ENCODE measurements at places on chromosomes 2 and 18.
A peak's percentile ranks its signal among the peaks of the same experiment; 100 is the strongest.

DNA sequence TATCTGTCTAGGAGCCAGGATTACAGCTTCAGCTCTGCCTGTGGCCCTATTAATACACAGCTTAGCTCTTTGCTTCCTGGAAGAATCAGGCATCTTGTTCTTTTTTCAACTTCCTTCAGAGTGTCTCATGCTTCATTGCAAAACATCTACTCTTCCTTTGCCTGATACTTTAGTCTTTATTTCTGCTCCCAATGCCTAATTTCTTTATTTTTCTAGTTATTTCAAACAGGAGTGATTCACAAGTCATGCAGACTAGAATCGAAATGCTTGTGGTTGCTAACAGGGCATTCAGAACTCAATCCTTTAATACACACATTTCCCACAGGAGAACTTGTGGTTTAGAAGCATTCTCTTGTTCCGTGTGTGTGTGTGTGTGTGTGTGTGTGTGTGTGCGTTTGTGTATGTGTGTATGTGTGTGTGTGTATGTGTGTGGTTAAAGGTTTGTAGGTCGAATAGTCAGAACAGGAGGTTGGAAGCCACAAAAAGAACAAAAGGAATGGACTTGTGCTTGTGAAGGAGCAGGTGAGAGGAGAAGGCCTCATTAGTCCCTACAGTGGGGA is 28.3 kb upstream of the INSIG2 start:
- DNase-seq, result no peak

DNA sequence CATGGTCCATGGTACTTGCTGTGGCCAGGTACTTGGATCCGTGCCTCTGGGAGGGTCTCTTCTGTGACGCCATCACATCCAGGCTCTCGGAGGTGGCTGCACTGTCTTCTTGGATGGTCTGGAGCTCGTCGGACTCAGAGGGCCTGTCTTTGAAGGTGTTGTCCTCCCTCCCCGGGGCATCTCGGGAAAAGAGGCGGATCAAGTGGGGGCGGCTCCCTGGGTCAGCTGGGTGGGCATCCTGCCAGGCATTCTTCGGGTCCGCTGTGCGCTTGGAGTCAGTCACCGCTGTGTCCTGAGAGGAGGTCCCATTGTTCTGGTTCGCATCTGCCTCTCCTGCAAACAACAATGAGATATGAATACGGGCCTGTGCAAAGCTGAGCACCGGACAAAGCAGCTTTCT is 115.6 kb downstream of the MBP start:
- no peak for DNase-seq

DNA sequence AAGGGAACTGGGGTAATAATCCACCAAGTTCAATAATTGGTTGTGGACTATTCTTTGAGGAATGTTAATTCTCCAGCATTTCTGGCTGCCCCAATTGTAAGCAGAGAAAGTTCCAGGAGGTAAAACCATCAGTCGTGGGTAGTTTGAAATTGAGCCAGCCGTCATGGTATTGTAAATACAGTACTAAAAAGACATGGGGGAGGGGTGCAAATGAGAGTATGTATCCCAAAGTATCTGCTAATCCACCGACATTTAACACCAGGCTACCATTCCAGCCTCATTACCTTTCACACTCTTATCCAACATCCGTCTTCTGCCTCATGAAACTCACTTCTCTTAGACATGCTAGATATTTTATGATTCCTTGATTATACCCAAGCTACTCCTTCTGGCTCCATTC is 507.9 kb downstream of the ERBB4 start:
- no peak for DNase-seq

DNA sequence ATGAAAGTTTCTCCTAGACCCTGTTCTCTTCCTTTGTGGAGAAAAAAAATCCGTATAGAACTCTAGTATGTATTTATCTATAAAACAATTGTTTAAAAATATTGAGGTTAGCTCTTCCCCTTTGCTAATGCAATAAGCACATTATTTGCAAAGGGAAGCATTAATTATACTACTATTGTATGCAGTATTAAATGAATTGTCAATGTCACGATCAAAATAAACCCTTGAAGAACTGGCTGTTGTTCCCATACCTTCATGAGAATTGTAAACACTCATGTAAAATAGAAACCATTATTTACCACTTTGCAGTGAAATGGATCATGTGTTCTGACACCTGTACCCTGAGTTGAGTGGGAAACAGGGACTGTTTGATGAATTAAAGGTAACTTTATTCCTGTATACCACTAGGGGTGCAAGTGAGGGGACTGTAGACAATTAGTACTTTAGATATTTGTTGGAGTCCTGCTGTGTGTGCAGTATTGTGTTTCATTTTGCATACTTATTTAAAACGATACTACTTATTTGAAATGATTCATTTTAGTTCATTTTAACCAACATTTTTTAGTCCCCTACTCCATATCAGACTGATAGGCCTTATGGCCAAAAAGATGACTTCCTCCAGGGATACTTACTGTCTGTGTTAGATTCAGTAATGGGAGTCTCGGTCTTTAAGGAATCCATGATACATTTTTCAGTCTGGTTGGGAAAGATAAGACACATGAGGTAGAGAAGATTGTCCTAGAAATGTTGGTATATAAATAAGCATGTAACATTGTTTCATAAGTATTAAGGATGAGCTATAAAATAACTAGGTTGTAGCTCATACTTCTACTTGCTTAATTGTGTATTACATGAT is 7.9 kb downstream of the PKP4 start:
- no peak for DNase-seq

DNA sequence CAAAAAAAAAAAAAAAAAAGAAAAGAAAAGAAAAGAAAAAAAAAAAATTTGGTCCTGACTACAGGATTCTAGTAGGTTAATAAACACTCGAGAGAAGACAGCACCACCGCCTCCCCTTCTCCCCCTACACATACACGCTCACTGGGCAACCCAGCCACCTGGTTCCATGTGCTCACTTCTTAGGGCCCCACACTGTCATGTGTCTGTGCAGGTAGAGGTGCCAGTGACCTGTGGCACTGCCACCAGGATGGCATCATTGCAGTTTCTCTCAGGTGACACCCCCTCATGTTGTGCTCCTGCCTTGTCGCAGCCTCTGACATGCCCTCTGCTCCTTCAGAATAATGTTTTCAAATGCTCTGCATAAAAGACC is 39.7 kb upstream of the LYPD6B start:
- no peak for DNase-seq

GRCh38 chr2:111663471-111664274 is 220.3 kb downstream of the ANAPC1 start:
- DNase-seq, result no peak

DNA sequence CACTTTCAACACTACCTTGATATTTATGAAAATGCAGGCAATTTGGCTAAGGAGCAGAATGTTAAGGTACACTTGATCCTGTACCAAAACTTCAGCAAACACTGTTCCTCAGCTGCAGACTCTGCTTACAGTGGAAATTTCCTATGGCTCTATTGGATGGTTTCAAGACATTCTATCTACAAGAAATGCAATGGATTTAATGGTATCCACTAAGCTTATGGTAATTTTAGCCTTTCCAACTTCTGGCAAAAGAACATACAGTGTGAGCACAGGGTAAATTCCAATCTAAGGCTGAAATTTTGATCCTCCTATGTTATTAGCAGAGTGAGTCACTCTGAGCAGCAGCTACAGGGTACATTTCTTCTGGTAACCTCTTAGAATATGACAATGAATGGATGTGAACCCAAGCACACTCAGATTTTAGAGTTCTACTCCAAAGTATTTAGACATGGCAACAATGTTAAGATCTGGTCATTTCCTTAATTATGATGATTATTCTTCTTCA is 361.8 kb upstream of the PIK3C3 start:
- no peak for DNase-seq

- DNase-seq, result peak; percentile 63
Observed at GRCh38 chr2:118380915-118381653, 292.8 kb downstream of the INSIG2 start.

GRCh38 chr2:62099523-62100175 is 96.3 kb upstream of the B3GNT2 start:
- no peak for DNase-seq

DNA sequence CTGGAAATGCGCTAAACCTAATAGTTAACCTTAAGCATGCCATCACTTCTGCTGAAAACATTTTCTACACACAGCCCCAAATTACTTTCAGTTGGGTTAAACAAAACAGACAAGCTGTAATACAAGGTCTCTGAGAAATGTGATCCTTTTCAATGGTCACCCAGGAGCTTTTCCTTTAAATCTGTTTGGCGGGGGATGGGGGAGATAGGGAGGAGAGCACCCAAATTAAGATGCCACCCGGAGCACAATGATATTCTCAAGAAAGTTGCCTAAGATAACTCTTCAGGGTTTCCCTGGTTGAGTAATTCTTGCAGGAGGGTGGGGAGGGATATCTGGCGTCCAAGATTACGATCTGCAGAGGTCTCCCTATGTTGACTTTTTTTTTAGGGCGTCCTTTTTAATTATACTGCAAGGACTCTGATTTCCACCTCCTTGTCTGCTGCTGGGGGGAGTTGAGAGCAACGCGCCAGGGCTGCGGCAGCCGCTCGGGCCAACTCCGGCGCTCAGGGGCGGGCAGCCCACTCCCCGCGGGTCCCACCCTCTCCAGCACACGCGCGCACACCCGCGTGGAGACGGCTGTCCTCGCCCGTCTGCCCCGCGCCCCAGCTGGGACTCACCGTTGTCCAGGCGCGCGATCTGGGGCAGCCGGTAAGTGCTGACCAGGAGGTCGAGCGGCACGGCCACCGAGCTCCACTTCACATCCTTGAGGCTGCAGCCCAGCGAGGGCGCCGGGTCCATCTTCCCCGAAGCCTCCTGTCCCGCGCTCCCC is 807 bp downstream of the GAREM1 start:
- DNase-seq, result peak; percentile 43

All from epithelial cell of esophagus (primary cell).